H9 (cell line): ENCODE measurements at places on chromosomes 16 and 17. TPM values are rescaled to one million over a fixed set of nuclear protein-coding genes. Genes with fewer than 3 reads are reported as not detected.

NT5C3B gene
- 66.2 and 76.1 TPM in 2 replicates for total RNA-seq

MT1M gene
- total RNA-seq = 1.4 and 2.5 TPM in 2 replicates

ADGRG3 gene
- total RNA-seq = 0.46 and 0.64 TPM in 2 replicates

HEATR9 gene
- not detected in 2 replicates for total RNA-seq

SDR42E2 gene
- total RNA-seq = 0.09 TPM in 1 of 2 replicates, not detected in the other

TBC1D3C gene
- total RNA-seq = not detected in 2 replicates

CANT1 gene
- total RNA-seq = 32.4 and 33.0 TPM in 2 replicates

CACNB1 gene
- total RNA-seq = 17.5 and 20.0 TPM in 2 replicates

UTS2R gene
- 0.75 and 0.94 TPM in 2 replicates for total RNA-seq

PDIA2 gene
- total RNA-seq = 1.1 and 1.4 TPM in 2 replicates

CCDC78 gene
- total RNA-seq = 12.1 TPM in 2 replicates

SCARF1 gene
- total RNA-seq = 2.1 and 2.4 TPM in 2 replicates

KIF2B gene
- not detected in 2 replicates for total RNA-seq

SLC16A6 gene
- 0.24 and 0.33 TPM in 2 replicates for total RNA-seq

CNGB1 gene
- total RNA-seq = not detected in 2 replicates

LGALS9 gene
- 2.0 and 2.5 TPM in 2 replicates for total RNA-seq

TSPAN10 gene
- total RNA-seq = 1.2 and 1.4 TPM in 2 replicates

WFIKKN2 gene
- 1.0 and 1.1 TPM in 2 replicates for total RNA-seq

TBC1D3G gene
- not detected in 2 replicates for total RNA-seq

RAB37 gene
- total RNA-seq = 2.5 and 3.6 TPM in 2 replicates

FBRS gene
- 12.6 and 16.8 TPM in 2 replicates for total RNA-seq

EPN2 gene
- total RNA-seq = 53.2 and 57.8 TPM in 2 replicates

MRPS7 gene
- 93.7 and 97.4 TPM in 2 replicates for total RNA-seq

TMEM106A gene
- 3.7 and 4.5 TPM in 2 replicates for total RNA-seq

CXCL16 gene
- 4.2 and 4.5 TPM in 2 replicates for total RNA-seq

SLFN14 gene
- total RNA-seq = not detected in 2 replicates

NUPR1 gene
- 0.15 and 0.35 TPM in 2 replicates for total RNA-seq

SLC47A1 gene
- 2.0 and 4.0 TPM in 2 replicates for total RNA-seq

PHOSPHO1 gene
- total RNA-seq = 0.31 and 0.63 TPM in 2 replicates

KRTAP1-3 gene
- not detected in 2 replicates for total RNA-seq

SYNGR3 gene
- total RNA-seq = 11.9 and 12.1 TPM in 2 replicates

KRTAP2-2 gene
- total RNA-seq = not detected in 2 replicates
